ENCODE measurements at places on chromosomes 12 and 14.

DNA sequence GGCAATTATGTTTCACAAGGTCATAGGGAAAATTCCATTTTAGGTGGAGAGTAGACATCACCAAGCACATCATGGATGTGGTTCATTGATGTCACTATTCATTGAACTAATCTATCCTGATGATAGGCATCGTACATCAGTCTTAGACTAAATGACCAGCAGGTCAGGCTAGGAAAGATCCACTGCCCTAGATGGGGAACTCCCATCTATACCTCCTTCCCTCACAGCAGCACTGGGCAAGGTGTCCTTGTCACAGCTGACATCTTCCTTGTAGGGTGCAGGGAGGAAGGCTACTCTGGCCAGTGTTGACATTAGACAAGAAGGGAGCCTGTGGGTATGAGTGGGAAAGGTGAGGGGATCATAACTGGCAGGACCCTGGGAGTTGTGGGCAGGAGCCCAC is 63.8 kb upstream of the CAPRIN2 start:
- DNase-seq: no peak

GRCh38 chr14:94054401-94054800 is 26.6 kb downstream of the DDX24 start:
- no peak for DNase-seq

GRCh38 chr12:75648856-75649255 is 137.4 kb upstream of the KRR1 start:
- DNase-seq: no peak

DNA sequence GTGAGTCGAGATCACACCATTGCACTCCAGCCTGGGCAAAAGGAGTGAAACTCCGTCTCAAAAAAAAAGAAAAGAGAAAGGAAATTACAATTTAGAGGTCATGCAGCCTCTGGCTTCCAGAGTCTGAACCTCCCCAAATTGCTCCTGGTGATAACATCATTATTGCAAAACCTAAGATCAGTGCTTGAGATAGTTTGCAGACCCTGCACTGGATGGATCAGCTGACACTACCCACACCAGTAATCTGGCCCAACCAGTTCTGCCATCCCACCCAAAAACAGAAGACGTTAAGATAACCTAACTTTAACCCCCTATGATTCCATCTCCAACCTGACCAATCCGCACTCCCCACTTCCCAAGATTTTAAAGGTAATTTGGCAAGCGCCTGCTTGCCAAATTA is 353.7 kb upstream of the DIO2 start:
- no peak for DNase-seq

GRCh38 chr14:89902881-89903280 is 51.6 kb downstream of the EFCAB11 start:
- no peak for DNase-seq

- DNase-seq: no peak
These were observed 158.9 kb upstream of the EEA1 start for GRCh38 chr12:93087840-93088610.

GRCh38 chr12:93589081-93589480 is 16.6 kb downstream of the SOCS2 start:
- no peak for DNase-seq
